ENCODE measurements at places on chromosomes 16 and 17.

- no peak for DNase-seq
Measured at GRCh38 chr17:42122371-42123303, at the start of gene HSPB9. Gene HSPB9 (plus strand): TSS chr17:42122804. CDS start chr17:42122851, 47 bp downstream.

GRCh38 chr17:40135817-40136216, 4.5 kb upstream of the CASC3 start:
- DNase-seq, result no peak

- no peak for DNase-seq
Measured at GRCh38 chr16:54174201-54174600, 112.4 kb downstream of the IRX3 start.

DNA sequence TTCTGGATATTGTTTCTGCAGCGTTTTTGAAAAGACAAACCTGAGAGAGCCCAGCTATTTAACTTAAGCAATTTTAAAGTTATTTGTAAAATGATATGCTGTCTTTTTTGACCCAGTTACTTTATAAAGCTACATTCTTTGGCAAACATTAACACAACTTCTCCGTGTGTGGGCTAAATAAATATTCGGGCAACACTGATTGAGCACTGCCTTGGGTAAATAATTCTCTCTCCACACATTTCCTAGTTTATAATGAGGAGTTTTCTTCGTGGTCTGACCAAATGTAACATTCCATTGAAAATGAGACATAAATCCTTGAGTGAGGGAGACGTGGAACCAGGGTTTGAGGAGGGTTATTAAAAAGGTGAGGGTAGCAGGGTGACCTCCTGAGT, 142.8 kb downstream of the WWOX start:
- no peak for DNase-seq

All from stimulated activated CD4-positive, alpha-beta T cell treated with anti-CD3 and anti-CD28 coated beads, Interleukin-2, amount 100 ng/mL, for 4 hours (primary cell).